NCI-H1417 (cell line): ENCODE measurements at places on chromosomes 7 and 10.
A peak's percentile ranks its signal among the peaks of the same experiment; 100 is the strongest.

DNA sequence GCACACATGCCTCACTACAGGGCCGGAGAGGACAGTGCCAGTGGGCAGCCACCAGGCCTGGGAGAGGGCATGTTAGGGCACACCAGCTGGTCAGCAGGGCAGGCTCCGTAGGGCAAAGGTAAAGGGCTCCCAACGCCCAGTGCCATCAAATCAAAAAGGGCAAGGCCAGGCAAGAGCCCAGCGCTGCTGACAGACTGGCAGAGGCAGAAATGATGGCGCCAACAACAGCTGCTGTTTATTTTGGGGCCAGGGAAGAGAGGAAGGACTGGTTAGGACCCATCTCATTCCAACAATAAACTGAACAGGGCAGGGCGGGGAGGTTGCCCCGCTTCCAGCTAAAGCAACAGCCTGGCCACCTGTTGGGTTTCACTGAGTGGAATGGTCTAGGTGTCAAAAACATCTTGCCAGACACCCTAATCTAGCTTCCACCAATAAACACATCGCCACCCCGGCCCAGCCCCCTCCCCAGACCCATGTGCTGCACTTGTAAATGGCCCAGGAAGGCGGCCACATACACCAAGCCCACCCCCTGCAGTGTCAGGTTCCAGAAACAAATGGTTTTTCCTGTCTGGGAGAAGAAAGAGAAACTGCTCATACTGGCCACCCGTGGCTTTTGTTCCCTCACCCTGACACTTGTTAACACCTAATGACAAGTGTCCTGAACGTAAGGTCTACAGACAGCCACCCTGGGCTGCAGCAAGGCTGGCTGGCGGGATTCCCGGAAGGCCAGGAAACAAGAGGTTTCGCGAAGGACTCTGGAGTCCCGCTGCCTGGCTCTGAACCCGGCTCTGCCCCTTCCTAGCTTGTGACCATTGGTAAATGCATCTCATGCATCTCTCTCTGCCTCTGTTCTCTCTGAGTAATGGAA lies 15.3 kb downstream of the SH3PXD2A start:
- DNase-seq = no peak

GRCh38 chr7:22481726-22482125 lies 18.3 kb downstream of the STEAP1B start:
- DNase-seq = no peak

- DNase-seq = no peak
These were observed 1.3 kb downstream of the SAR1A start for GRCh38 chr10:70169011-70169410.

DNA sequence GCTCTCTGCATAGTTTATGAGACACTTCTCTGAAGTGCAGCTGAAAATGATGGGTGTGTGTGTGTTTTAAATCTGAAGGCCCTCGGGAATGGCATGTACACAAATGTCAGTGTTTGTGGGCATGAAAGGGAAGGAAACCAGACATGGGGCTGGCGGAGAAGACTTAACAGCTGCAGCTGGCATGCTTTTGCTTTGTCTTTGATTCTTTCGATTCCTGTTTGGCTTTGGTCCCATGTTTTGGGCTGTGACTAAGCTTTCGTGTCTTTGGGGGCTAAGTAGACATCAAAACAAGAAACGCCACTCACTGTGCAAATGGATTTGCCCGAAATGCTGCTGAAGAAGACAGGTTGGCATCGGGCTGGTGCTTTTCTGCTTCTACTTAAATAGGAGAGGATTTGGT lies 179.3 kb downstream of the PFKFB3 start:
- no peak for DNase-seq

GRCh38 chr7:128714701-128715495 lies 24.3 kb upstream of the CALU start:
- no peak for DNase-seq

DNA sequence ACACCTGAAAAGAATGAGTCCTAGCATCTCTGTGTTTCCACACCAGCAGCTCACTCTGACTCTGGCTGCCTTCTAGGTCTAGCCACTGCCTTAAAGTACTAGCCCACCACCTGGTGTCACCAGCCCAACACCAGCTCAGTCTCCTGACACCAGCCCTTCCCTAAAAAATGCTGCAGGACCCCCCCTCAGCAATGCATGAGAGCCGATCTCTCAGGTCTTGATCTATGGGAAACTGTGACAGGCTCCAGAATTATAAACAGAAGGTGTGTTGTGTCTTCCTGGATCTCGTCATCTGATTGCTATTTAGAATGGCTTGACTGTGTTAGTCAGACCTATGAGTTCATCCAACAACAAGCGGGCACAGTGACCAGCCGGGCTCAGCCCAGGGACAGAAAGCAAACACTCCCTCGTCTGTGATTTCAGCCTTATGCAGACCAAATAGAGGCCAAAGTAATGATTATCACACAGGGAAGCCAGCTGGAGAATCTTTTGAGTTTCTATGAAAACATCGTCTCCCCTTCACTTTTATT lies 66.6 kb downstream of the CUBN start:
- DNase-seq = no peak

DNA sequence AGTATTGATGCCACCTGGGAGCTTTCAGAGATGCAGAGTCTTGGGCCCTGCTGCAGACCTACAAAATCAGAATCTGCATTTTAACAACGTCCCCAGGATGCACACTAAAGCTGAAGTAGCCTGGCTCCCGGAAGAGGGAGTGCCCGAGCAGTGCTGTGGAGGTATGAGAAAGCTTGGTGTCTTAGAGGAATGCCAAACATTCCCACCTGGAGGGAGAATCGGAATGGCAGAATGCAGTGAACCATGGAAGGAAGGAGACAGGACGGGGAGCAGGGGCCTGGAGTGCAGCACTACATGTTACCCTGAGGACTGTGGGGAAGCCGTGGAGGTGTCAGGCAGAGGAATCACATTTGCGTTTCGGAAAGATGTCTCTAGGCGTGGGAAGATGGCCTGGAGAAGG lies 90.9 kb downstream of the AOAH start:
- DNase-seq = no peak

GRCh38 chr7:95303013-95303905 lies 21.1 kb downstream of the PON1 start:
- DNase-seq = peak; percentile 30

DNA sequence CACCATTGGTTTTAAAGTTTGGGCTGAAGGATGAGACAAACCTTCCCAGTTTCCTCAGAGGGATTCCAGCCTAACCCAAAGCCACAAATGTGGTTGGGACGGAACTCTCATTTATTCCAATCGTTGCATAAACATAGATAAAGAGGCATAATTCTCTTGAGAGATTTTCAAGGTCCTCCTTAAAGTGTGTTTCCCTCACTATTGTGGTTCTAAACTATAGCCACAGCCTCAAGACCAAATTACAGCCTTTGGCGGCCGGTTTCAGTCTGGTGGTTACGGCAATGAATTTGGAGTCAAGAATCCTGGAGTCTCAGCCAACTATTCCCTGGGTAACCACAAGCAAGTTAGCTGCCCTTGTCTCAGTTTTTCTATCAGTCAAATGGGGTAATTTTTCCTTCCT lies 42.6 kb downstream of the SEM1 start:
- no peak for DNase-seq

DNA sequence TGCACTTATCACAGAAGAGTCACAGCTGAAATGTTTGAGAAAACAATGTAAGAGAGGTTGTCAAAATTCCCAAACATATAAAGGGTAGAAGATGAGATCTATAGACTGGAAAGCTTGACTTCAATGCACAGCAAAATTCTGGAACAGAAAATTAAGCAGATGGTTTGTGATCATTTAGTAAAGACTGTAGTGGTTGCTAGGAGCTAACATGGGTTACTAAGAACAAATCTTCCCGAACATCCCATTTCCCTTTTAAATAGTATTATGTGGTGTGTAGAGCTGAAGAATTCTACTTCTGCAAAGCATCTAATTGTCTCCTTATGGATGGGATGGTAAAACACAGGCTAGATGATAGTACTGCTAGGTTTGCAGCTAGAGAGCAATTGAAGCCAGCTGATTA lies 312.3 kb downstream of the CAMK1D start:
- DNase-seq = peak; percentile 4

DNA sequence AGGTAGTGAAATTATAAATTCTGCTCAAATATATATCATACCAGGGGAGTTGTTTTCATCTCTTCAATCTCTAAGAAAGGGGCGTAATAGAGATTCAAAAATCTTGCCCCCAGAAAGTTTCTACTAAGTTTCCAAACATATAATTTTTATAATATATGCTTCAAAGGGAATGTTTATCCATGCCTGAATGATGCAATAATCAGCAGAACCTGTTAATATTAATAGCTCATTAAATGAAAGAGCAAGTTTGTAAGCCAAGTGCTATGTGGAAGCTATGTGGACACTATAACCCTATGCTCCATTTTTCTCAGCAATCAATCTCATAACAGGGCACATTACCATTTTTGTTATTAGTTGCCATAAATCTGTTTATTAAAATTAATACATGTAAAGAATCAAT lies 25.3 kb downstream of the VPS41 start:
- no peak for DNase-seq

DNA sequence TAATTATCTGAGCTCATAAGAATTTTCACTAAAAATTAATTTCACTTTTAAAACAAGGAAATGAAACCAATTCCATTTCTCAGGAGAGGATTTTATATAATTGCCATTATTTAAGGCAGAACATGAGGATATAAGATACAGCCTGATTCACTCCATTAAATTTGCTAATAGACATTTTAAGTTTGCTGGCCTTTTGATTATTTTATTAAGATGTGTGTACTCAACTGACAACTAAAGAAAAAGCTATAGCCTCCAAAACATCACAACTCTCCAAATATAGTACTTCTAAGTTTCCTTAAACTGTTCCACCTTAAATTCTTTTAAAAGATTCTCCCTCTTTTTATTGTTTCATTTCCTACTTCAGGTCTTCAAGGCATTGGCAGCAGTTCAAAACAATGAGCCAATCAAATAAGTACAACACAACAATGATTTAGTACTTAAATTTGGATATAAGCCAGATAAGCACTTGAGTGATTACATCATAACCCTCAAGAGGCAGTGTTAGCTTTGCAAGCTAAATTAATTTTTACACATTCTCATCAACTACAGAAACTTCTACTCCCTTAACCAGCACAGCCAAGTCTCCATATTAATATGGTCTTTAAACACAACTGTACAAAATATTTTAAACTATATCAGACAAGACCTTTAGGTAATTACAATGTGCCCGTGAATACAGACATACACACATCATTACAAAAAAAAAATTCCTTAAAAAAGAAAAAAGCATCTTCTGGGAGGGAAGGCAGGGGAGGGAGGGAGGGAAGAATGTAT lies 121.8 kb downstream of the KMT2C start:
- DNase-seq = peak; percentile 96

- DNase-seq = no peak
These were observed 49.9 kb downstream of the CALML3 start for GRCh38 chr10:5574642-5575131.

GRCh38 chr10:24929904-24930303 lies 22.5 kb downstream of the PRTFDC1 start:
- no peak for DNase-seq

DNA sequence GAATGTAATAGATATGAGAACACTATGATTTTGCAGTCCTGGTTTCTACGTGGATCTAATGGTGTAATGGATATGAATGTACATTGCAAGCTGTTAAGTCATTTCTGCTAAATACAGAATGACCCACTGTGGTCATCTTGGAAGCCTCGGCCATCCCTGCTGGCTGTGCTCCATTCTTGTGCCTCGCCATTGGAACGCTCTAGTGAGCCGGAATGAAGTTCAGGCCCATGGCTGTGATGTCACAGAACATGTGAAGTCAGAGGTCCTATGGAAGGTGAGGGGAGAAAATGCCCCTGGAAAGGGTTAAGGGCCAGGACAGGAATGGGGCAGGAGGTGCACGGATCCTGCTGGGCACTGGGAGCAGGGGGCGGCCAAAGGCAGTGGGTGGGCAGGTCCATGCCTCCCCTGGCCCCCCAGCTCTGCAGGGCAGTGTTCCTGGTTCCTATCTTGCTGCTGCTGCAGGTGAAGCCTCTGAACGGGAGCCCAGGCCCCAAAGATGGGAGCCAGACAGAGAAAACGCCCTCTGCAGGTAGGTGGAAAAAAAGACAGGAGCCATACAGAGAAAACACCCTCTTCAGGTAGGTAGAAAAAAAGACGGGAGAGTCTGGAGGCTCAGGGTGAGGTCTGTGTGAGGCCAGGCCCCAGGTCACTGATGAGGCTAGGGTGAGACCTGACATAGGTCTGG lies at the start of gene LLCFC1:
Gene LLCFC1, plus strand, starts transcription at position 259 of the 685 bp plus-strand sequence. Its CDS starts 138 bp downstream, at position 397.
- DNase-seq = no peak

- DNase-seq = no peak
These were observed 289.7 kb upstream of the VSTM2A start for GRCh38 chr7:54252256-54253035.

DNA sequence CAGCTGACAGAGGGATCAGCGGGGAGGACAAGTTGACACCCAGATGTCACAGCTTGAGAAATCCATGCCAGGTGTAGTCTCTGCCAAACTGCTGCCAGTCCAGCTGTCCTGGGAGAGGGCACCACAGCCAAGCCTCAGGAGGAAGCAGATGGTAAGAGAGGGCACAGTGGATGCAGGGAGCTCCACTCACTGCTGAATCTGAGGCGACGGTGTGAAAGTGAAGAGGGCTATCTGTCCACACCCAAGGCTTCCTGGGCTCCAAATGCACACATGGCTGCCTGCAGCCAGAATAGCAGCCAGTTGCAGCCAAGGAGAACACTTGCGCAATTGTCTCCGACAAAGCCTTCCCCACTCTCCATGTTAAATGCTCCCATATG lies 502.4 kb downstream of the GRID1 start:
- no peak for DNase-seq

DNA sequence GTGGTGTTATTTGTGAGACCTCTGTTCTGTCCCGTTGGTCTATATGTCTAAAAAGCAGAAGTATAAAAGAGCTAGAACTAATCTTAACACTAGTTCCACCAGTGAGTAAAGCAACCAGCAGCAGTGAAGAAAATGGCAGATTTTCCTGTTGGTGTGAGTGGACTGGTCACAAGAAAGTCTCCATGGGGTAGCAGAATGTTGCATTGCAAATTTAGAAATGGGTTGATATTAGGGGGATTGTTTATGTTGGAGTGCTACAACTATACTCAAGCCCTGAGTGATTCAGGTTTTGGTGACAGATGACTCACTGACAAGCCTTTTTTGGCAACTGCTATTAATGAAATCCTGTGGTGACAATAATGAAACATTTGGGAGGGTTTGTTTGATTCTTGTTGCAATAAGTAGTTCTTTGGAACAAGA lies 5.6 kb downstream of the AVL9 start:
- no peak for DNase-seq

DNA sequence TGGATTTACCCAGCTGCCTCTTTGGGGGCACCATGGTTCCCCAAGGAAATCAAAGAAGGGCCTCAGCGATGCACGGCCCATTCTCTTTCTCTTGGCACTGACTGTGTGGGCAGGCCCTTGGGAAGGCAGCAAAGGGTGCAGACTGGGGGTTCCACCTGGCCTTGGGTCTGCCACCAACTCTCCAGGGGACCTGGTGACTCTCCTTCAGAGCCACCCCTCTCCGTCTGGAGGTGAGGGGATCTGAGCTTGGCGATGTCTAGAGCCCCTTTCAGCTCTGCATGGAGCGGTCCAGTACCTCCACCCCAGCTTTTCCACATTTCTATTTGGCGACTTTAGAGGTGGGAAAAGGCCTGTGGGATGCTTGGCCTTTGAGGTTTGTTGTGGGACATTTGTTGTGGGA lies 69.1 kb downstream of the C10orf120 start:
- no peak for DNase-seq
